AG04449 (cell line): ENCODE measurements at places on chromosomes 6 and 20.

- no peak for DNase-seq
Observed at GRCh38 chr6:116096979-116097816, 3.5 kb upstream of the NT5DC1 start.

DNA sequence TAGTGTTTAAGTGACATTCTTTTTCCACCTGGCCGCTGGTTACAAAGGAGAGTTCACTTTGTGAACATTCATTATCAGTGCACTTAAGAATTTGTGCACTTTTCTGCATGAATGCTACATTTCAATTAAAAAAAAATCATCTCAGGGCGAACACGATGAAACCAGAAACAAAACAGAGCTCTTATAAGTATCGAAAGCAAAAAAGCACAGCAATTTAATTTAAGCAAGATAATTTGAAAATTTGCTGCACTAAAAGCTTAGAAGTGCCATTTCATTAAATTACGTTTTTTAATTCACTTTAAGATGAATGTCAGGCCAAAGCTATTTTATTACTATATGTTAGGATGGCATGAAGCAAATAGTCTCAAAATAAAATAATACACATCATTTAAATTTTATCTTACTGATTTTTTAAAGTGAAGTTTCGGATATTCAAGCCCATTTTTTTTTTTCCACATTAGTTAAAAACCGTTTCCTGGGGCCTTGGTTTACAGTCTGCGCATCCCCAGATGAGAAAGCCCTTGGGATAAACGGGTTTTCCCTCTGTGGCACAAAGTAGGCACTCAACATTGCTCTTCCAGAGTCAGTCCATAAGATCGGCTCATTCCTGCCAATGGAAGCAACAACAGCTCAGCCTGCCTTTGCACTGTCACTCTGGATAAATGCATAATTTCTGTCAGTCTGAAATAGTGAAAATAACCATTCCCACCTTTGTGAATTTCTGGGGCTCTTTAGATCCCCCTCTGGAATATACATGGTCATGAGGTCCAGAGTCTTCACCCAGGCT is 80.1 kb downstream of the FYN start:
- DNase-seq, result no peak

GRCh38 chr6:22071270-22072041 is 225.4 kb downstream of the PRL start:
- peak; percentile 28 for DNase-seq

DNA sequence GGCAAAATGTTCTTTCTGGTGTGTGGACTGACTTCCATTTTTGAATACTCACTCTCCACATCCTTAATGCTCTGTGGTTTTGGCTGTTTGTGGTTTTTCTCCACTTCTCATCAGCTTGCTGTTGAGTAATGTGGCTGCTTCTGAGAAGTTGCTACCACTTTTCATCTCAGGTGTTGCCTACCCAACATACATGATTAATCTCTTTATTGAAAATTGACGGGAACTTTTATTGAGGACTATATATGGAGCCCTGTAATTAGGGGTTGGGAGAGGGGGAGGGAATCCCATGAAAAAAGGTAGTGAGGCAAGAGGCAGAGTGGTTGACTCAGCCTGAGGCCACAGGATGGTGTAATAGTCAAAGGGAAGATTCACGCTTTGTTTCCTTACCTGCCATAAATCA is 17.6 kb downstream of the IL22RA2 start:
- DNase-seq, result no peak

- DNase-seq, result no peak
Observed at GRCh38 chr6:30800871-30801270, 56.5 kb upstream of the IER3 start.

GRCh38 chr20:63686492-63687321 is 9.7 kb upstream of the TNFRSF6B start:
- no peak for DNase-seq

DNA sequence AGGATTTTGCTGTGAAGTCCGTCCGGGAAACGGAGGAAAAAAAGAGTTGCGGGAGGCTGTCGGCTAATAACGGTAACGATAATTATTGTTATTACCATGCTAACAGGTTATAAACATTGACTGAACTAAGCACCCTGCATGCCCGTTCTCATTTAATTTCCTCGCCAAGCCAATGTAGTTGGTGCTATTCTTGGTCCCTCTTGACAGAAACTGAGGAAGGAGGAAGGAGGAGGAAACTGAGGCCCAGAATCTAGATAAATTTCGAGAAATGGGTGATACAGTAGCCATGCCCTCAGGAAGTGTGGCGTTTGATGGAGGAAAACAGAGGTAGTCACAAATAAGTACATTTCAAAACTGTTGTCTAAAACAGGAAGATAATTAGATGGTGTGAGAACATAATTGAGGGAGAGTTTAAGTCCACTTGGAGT is 474 bp downstream of the TPX2 start:
- no peak for DNase-seq

DNA sequence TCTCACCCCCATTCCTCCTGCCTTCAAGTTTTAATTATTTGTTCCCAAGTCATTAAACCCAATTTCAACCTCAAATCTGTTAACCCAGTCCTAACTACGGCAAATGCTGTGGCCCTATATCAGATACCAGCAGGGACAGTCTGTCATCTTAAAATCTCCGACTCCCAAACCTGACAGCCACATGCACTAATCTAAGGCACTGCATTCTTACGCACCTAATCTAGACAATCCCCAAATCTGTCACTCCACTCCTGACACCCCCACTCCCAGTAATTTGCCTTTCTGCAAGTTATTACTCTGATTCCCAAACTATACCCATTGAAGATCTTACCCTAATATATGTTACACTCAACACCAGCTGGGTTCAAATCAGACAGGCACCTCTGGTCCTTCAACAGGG is 2.5 kb downstream of the MTCH1 start:
- DNase-seq, result no peak

DNA sequence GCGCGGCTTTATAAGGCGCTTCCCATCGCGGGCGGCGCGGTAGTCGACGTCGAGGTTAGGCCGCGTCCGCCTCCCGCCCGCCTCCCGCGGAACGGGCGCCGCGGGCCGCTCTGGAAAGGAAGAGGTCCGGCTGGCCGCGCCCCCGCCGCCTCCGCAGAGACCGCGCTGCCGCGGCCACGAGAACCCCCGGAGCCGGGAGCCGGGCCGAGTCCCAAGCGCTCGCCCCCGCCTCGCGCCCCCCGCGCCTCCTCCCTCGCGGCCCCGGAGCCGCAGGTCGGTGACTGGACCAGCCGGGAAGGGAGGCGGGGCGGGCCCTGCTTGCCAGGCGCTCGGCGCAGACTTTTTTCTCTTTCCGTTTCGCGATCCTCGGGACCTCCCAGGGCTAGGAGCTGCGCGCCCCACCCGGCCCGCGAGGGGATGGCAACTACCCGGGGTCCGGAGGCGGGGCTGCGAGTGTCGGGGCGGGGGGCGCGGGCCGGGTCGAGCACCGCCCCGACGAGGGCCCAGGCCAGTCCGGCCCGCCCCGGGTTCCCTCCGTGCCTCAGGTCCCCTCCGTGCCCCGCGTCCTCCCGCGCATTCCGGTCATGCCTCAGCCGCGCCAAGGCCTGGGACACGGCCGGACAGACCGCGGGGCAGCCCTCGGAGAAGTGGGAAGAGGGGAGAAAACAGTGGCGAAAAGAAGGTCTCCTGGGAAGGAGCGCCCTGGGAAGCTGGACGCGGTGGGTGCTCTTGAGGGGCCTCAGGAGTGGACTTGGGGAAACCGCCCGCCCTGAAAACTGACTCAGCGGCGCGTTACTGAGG is 417 bp upstream of the PXDC1 start:
- no peak for DNase-seq

- DNase-seq, result no peak
Observed at GRCh38 chr6:9938801-9939200, 476.1 kb downstream of the TFAP2A start.

DNA sequence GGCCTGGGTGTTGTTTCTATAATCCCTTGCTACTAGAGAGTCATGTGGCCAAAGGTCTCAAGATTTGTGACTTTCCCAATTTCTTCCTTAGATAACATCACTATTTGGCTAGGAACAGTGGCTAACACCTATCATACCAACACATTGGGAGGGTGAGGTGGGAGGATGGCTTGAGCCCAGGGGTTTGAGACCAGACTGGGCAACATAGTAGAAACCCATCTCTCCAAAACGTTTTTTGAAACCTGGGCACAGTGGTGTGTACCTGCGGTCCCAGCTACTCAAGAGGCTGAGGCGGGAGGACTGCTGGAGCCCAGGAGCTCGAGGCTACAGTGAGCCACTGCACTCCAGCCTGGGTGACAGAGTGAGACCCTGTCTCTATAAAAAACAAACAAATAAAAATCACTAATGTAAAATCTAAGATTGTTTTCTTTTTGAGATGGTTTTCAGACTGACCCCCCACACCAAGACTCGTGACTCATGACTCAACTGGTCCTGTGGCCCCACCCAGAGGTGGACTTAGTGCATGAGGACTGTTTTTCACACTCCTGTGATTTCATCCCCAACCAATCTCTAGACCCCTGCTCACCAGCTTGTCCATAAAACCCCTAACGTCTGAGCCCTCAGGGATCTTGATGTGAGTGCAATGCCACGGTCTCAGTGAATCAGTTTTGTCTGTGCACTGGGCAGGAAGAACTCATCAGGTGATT is 48.3 kb upstream of the KIF16B start:
- DNase-seq, result no peak

GRCh38 chr6:161557333-161558107 is 283.7 kb upstream of the AGPAT4 start:
- DNase-seq, result no peak

DNA sequence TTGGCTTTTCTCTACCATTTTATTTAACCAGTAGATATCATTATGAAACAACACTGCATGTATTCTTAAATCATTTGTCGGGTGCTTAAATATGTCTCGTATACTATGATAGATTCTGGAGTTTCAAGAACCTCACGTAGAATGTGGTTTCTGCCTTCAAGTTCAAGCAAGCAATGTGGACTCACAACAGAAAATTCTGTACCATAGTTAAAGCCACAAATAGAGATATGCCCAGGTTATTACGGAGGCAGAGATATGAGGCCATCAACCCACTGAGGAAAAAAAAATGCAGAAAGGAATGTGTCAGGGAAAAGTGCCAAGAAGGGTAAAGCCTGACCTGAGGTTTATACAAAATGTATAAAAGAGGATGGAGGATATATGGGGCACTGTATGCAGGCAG is 109.9 kb downstream of the GFRAL start:
- DNase-seq, result no peak
